T-cell (primary cell): ENCODE measurements at places on chromosomes 4 and X. TPM values are rescaled to one million over a fixed set of nuclear protein-coding genes. Genes with fewer than 3 reads are reported as not detected.

DNA sequence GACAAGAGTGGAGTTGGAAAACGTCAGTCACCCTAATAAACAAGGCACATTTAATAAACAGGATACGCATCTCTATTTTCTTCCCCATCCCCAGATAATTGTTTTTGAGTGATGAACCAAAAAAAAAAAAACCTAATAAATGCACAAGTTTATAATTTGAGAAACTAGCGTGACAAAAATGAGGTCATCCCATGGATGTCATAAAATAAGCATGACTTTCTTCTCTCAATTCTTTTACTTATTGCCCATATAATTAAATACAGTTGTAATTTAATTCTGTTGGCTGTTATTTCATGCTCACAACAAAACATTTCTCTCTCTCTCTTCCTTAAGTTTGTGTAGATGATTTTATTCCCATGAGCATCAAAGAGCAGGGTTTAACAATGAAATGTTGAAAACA lies 20.7 kb downstream of the PRKG2 start:
- DNase-seq, result no peak

- DNase-seq, result no peak
These were observed 44.5 kb downstream of the CYTL1 start for GRCh38 chr4:4974727-4975126.

DNA sequence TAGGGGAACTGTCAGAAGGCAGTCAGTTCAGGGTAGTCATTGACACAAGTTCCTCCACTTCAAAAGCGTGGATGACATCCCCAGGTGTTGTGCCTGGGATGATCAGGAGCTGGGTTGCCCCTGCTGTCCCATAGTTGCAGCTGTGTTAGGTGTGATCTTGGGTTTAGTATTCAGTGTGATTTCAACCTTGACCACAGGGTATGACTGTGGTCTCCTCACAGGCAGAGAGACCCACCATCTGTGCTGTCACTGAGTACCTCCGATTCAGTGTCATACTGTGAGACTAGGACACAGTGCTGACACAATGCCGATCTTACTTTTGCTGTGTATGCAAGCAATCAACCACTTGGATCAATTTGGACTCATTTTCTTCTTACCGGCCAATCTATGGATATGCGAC lies 25.2 kb downstream of the FOXR2 start:
- no peak for DNase-seq

- no peak for DNase-seq
These were observed 1.4 kb downstream of the THOC2 start for GRCh38 chrX:123731258-123731986.

RTL9 gene
- total RNA-seq, result not detected

ADGRA3 gene
- total RNA-seq, result 0.59 TPM
